Activated CD4-positive, alpha-beta T cell treated with anti-CD3 and anti-CD28 coated beads for 36 hours (primary cell): ENCODE measurements at places on chromosomes 2 and 18.

- no peak for DNase-seq
Observed at GRCh38 chr18:3821524-3821923, 371.6 kb downstream of the TGIF1 start.

DNA sequence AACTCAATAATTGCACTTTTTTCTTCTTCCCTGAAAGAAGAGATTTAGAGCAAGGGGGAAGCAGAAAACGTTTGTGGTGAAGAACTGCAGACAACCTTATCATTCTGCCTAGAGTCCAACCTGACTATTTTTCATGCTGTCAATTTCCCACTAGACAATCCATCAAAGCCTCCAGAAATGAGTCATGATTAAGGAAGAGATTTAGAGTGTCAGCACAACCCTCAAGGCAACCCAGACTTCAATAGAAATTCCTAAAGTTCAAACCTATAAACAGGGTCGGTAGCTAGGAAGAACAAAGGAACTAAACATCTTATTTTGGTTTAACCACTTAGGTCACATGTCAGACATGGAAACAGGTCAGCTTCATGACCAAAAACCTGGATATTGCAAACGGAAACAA is 86.9 kb downstream of the SLC25A12 start:
- DNase-seq: no peak

DNA sequence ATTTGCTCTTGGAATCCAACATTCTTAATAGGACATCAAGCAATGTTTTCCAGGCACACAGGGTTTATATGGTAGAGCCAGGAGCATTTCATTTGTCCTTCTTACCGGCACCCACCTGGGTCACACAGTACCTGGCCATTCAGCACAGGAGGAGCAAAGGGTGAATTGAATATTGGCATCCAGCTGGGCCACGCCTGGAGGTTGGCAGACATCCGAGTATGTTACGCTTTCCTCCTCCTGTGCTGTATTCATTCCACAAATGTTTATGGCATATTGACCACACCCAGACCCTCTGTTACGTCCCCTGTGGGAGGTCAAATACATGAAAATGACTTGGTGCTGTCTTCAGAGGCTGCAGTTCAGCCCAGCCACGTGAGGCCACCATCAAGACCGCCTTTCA is 206.2 kb downstream of the RTP5 start:
- no peak for DNase-seq

GRCh38 chr2:67446491-67446911 is 49.4 kb downstream of the ETAA1 start:
- DNase-seq: no peak

DNA sequence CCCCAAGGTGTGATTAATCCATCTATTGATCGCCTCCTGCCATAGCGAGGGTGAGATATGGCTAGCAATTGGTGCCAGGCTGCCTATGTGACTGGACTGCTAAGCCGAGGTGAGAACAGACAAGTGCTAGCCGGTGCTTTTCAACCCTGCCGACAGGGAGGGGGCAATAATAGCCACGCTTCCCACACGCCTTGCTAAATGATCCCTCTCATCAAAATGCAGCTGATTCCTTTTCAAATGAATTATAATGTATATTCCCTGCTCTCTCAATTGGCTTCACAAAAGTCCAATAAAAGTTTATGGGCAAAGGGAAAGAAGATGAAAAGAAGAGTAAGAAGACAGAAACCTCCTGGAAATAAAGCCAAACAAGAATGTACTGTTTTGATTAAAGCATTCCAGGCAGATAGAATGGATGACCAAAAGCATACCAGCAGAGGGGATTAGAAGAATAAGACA is 235.6 kb downstream of the ICOS start:
- DNase-seq: no peak

- no peak for DNase-seq
Observed at GRCh38 chr2:100198461-100199230, 56.3 kb upstream of the AFF3 start.

- DNase-seq: no peak
Observed at GRCh38 chr2:132703396-132703795, 33.4 kb upstream of the LYPD1 start.

GRCh38 chr2:172549131-172549530 is 6.8 kb upstream of the PDK1 start:
- no peak for DNase-seq

DNA sequence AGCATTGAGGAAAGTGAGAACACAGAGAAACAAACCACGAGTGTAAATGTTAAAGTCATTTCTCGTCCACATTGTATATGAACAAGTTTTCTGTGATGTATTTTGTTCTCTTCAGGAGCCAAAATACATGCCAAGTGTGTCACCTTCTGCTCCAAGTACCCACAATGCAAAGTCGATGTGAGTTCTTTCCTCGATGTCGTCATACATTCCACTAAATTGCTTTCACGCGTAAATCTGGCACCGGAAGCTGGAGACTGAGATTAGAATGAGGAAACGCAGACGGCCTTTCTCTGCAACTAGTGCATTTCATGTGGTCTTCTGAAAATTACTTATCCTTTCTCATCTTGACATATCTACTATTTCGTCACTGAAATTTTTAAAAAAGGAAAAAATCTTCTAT is 118.5 kb upstream of the SALL3 start:
- no peak for DNase-seq

DNA sequence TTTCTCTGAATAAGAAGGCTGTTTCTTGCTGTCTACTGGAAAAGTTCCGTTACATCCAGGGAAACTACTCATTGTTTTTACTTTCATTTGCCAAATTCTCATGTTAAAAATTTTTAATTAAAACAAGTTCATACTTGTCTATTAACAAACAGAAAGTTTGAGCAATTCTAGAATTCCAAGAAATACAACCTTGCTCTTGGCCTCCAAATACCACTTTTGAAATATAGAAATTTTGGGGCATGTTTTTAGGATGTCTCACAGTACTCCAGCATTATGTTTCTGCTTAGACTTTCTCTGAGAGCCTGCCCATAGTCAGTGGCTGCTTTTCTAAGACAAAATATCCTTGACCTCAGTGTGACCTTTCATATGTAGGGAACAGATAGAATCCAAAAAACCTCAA is 228.7 kb upstream of the RND3 start:
- DNase-seq: no peak

DNA sequence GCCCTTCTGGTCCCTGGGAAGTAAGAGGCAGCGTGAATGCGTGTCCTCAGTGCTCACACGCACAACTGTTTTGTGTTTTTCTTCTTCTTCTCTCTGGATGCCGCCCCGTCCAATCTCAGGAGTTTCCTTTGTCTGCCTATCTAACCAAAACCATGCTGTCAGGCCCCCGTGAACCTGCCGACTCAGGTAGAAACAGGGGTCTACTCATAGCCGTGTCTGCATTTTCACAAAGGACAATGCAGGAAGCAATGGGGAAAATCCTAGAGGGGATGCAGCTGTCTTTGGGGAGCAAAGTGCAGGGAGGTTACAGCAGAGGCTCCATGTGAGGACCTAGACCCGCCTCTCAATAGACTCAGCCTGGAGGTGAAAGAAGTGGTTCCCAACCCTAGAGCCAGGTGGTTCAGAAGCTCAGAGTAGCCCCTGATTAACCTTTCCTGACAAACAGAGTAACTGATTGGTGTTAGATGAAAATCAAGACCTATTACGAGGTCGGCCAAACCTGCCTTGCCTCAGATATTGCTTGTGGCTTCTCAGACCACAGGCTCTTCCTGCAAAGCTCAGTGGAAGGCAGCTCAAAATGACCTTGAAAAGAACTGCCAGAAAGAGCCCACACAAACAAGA is 49.3 kb downstream of the CD226 start:
- DNase-seq: peak; percentile 56

DNA sequence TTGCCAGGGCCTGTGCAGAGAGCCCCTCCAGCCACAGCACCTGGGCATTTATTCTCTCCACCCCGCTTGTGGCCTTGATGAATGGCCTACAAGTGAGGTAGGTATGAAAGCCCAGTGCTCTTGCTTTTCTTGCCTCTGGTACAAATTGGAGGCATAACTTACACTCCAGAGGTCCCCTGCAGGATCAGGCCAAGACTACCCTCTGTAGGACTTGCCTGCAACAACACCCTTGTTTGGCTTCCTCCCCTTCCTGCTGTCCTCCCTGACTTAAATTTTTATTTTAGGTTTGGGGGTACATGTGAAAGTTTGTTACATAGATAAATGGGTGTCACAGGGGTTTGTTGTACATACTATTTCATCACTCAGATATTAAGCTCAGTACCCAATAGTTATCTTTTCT is 95.7 kb downstream of the CDC42EP3 start:
- no peak for DNase-seq

DNA sequence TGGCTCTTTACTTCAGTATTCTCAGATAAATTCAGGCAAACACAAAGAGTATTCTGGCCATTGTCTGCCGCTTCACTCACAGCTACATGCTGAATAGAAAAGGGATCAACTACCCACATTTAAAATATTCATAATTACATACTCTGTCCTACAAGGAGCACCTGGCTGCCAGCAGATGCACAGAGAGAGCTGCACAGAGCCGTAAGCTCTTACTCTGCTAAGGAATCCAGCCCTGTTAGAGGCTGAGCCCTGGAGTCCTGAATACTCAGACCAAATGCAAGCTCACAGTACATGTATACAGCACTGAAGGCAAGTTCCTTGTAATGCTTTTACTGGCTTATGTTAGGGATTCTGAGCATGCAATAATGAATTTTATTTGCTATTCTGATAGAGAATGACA is 80.3 kb downstream of the FTCDNL1 start:
- DNase-seq: no peak

- no peak for DNase-seq
Observed at GRCh38 chr2:5846881-5847280, 154.7 kb downstream of the SOX11 start.

GRCh38 chr2:147214914-147215313 is 629.9 kb upstream of the ACVR2A start:
- no peak for DNase-seq

- DNase-seq: no peak
Observed at GRCh38 chr2:43539436-43539835, 56.4 kb downstream of the THADA start.

GRCh38 chr2:132479155-132479554 is 62.5 kb downstream of the GPR39 start:
- DNase-seq: no peak

DNA sequence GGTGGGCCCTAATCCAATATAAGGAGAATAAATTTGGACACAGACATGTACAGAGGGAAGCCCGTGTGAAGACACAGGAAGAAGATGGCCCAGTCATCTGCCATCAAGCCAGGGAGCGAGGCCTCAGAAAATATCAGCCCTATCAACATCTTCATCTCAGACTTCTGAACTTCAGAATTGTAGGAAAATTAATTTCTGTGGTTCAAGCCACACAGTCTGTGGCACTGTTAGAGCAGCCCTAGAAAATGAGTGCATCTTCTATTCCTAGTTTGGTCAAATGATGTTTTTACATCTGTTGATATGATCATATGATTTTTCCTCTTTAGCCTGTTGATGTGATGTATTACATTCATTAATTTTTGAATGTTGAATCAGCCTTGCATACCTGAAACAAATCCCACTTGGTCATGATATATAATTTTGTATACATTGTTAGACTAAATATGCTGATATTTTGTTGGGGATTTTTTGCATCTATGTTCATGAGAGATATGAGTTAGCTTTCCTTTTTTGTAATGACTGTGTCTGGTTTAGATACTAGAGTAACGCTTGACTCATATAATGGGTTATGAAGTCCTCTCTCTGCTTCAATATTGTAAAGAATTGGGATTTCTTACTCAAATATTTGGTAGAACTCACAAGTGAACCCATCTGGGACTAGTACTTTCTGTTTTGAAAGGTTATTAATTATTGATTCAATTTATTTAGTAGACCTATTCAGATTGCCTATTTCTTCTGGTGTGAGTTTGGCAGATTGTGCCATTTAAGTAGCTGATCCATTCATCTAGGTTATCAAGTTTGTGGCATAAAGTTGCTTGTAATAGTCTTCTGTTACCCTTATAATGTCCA is 451.4 kb downstream of the EIPR1 start:
- DNase-seq: no peak

DNA sequence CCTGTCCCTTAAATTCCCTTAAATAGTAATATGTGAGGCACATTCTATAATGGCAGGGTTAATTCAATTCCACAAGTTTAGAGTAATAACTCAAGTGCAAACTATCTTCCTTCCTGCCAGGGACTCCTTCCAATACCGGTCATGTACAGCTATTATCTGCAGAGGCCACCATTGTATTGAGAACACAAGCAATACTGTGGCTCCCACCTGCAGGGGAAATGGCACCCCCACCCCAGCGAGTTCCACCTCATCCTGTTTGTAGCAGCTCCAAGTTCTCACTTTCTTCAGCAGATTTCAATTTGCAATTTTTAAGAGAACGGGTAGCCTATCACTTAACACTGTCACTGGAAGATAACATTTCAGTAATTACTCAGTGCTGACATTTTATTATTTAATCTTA is 172.1 kb upstream of the PID1 start:
- DNase-seq: no peak

DNA sequence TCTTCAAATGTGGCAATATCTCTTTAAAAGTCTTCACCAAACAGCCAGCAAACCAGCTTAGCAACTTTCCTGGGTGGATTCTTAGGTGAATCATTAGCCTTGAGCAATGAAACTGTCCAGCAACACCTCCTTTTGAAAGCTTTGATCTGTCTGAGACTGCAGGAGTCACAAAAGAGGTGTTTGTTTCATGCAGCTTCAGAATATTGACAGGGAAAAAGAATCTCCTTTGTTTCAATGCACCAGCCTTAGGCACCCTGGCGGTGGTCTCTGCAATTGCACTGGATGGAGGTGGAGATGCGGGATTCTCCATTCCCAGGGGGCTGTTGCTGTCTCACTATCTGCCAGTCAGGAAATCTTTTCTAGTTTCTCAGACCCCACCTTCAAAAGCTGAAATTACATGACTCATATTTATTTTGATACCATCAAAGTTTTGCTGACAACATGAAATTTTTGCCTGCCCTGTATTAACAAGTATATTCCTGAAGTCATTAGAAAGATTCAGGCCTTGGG is 76.0 kb upstream of the DSG1 start:
- no peak for DNase-seq

DNA sequence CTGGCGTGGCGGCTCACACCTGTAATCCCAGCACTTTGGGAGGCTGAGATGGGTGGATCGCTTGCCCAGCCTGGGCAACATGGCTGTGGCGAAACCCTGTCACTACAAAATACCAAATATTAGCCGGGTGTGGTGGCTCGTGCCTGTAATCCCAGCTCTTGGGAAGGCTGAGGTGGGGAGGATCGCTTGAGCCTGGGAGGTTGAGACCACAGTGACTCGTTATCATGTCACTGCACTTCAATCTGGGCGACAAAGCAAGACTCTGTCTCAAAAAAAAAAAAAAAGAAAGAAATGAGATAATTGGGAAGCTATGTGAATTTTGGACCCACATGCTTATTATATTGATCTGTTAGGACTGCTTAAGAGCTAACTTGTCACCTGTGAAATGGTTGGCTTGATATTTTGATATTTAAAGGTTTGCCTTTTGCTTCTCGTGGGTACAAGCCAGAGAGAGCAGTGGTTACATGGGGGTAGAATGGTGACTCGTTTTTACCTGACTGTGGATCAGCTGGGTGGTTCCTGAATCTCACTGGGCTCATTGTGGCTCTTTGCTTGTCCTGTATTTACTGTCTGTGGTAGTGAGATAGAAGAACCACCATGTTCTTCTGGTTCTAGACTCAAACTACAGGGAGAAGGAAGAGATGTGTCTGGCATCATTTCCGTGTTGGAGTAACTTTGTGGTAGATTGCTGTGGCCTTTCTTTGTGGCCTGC is 28.9 kb downstream of the ZNF532 start:
- DNase-seq: peak; percentile 27

GRCh38 chr2:35339211-35339610 is 1016.4 kb upstream of the CRIM1 start:
- DNase-seq: no peak
